Breast epithelium (tissue), 4 donors: ENCODE measurements at places on chromosomes 7 and 10. TPM values are rescaled to one million over a fixed set of nuclear protein-coding genes. Genes with fewer than 3 reads are reported as not detected.

DNA sequence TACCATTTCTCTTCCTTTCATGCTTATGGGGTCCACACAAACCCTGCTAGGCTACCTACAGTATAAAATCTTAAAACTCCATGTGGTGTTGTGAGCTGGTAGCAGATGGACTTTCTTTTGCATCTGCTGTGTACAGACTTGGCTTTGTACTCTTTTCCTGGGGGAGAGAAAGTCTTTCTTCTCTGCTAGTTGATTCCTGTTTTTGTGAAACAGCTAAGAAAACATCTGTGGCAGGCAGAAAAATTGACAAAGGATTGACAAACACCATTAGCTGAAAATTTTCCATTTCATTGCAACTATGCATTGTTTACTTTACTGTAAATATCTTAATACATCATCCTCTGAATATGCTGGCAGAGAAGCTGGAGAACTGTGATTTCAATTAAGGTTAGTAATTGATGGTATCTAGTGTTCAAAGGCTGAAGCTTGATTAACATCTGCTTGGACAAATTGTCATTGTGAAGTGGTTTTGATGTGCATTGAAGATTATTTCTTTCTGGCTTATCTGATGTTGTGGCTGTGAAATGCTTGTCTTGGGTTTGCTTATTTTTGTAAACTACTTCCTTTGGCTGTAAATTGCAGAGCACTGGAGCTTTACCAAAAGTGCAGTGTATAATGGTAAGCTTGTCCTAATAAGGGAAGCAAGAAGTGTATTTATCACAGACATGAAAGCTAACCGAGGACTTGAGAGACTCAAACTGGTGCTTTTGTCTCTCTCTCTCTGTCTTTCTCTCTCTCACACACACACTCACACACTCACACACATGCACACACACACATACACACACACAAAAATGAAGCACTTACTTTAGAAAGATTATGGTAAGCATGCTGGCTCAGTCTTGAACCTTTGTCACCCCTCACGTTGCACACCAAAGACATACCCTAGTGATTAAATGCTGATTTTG, at the start of gene FOXP2:
Gene FOXP2 (plus strand): TSS at position 660 of the 908 bp plus-strand sequence. CDS start 11,697 bp downstream, outside the sequence.
- no peaks in the 10 kb centered on the region for H3K4me1 ChIP-seq
- H3K27me3 ChIP-seq, result no peaks in the 10 kb centered on the region
- no peak for DNase-seq
- no peak within 1 kb of the TSS for H3K4me3 ChIP-seq
- H3K36me3 ChIP-seq, result no peaks in the 10 kb centered on the region

DNA sequence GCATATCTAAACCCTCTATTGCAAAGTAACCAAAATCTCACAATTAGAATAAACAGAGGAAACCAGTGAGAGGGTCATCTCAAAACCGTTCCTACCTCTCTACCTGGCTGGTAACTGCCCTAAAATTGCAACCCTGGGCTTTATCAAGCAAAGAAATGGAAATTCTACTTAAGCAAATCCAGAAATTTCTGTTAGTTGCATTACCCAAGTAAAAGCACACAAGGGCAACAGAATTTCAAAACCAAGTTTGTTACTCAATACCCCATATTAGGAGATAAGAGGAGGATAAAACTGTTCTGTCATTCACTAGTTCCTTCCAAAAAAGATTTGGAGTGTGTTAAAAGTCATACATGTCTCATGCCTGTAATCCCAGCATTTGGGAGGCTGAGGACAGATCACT, 195.3 kb downstream of the FAM107B start:
- H3K27ac ChIP-seq, result peak overlapping the region; percentile 13
- H3K27me3 ChIP-seq, result no peaks in the 10 kb centered on the region
- no peak overlapping the region for H3K4me3 ChIP-seq
- no peak for DNase-seq
- no peaks in the 10 kb centered on the region for H3K4me1 ChIP-seq
- H3K36me3 ChIP-seq, result no peaks in the 10 kb centered on the region

SPDYE6 gene
- total RNA-seq, result not detected

- no peaks in the 10 kb centered on the region for H3K27me3 ChIP-seq
- H3K4me1 ChIP-seq, result no peaks in the 10 kb centered on the region
- no peak overlapping the region for H3K27ac ChIP-seq
- no peaks in the 10 kb centered on the region for H3K36me3 ChIP-seq
Measured at GRCh38 chr7:39428221-39428620, 138.0 kb upstream of the YAE1 start.
